ENCODE measurements at places on chromosomes 12 and 14.

DNA sequence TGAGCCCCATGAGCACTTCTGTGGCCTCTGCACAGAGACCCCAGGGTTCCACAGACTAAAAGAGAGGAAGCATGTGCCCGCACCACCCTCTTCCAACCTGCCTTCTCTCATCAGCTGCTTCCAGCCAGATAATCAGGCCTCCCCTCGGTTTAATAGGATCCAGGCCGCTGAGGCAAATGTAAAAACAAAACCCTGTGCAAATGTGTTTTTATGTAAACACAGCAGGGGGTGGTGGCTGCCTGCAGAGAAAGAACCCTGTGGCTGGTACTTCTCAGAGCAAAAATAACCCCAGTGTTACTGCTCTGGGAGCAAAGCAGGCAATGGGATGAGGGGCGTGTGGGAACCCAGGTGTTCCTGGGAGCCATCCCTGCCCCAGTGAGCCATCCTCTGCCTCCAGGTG is 46.2 kb downstream of the WSCD2 start:
- DNase-seq: peak; percentile 61

DNA sequence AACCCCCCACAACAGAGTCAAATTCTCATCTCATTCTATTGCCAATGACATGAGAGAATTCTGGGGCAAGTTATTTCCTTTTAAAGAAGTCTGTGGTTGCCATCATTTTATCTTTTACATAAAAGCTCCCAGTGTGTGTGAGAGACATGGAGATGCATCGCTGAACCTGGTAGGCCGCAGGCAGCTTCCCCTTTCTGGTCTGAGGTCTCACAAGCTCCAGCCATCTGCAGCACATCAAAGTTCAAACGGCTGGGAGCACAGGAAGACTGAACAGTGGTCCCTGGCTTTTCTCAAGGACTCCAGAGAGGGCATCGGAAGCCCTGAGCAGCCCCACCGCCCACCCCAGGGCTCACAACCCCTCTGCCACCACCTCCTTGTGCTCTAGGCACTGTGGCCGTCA is 141.7 kb downstream of the RIMBP2 start:
- no peak for DNase-seq

- DNase-seq: no peak
These were observed 2.9 kb upstream of the NYNRIN start for GRCh38 chr14:24395609-24396582.

- DNase-seq: no peak
These were observed 172.9 kb upstream of the CDKN3 start for GRCh38 chr14:54223831-54224402.

- DNase-seq: no peak
These were observed 124.9 kb upstream of the ATXN7L3B start for GRCh38 chr12:74412606-74413230.

DNA sequence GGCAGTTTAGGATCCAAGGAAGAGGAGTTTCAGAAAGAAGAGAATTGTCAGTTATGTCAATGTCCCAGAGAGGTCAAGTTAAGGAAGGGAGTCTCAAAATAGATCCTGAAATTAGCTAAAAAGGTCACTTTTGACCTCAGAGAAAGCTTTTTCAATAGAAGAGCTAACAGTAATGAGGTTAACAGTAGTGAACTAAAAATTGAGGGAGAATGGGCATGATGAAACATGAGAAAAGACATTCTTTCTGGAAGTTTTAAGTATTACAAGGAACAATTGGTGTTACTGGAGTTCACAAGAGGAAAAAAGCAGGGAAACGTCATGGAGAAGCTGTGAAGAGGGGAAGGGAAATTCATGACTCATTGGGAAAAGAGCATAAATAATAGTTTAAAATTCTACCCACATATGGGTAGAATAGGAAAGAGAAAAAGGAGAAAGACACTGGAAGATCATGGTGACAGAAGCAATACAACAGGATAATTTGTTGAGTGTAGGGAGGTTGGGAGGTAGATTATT is 381.2 kb upstream of the FAR2 start:
- no peak for DNase-seq

DNA sequence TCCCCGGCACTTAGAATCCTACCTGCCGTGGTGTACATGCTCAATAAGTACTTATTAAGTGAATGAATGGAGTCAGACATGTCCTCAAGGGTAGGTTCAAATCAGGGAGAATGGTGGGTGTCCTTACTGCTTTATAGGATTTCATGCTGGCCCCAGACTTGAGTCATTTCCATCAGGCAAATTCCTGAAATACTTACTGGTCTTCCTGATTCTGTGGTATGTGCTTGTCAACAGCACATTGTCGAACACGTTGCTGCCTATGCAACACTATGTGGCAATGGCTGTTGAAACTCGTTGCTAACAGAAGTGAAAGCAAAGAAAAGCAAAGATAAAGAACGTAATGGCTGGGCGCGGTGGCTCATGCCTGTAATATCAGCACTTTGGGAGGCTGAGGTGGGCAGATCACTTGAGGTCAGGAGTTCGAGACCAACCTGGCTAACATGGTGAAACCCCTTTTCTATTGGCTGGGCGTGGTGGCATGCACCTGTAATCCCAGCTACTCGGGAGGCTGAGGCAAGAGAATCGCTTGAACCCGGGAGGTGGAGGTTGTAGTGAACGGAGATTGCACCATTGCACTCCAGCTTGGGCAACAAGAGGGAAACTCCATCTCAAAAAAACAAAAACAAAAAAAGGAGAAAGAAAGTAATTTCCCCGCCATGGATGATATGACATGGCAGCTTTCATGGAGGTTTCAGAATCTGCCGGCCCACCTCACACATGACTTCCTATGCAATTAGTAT is 214.9 kb downstream of the ZFP36L1 start:
- no peak for DNase-seq

DNA sequence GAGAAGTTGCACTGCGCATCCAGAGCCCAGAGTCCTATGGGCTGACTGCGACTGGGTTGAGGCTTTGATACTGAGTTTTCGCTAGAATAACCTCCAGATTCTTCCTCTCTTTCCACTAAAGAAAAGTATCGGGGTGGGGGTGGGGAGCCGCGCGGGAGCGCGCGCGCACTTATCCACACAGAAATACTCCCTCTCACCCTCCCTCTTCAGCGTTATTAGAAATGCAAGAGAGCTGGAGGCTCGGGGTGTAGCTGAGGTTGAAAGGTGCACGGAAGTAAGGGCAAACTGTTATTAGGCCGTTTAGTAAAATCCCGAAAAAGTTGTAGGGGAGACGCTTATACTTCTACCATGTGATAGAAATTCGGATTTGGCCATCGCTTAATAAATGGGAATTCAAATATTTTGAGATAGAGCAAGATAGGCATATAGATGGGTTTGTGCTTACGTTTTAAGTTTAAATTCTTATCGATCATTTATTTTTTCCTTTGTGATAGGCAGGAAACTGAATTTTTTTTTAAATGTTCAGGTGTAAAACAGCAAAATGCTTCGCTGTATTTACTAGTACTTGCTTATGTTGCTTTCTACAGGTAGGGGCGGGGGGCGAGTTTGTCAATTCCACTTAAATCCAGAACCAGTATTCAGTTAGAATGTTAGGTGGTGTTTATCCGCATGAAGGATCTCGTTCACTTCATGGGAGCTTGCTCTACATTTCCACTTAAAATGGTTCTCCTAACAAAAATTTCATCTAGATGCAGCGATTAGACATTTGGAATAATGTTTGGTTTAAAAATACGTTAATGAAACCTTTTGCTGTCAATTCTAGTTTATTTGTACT is 1.1 kb downstream of the ARHGAP5 start:
- peak; percentile 27 for DNase-seq

DNA sequence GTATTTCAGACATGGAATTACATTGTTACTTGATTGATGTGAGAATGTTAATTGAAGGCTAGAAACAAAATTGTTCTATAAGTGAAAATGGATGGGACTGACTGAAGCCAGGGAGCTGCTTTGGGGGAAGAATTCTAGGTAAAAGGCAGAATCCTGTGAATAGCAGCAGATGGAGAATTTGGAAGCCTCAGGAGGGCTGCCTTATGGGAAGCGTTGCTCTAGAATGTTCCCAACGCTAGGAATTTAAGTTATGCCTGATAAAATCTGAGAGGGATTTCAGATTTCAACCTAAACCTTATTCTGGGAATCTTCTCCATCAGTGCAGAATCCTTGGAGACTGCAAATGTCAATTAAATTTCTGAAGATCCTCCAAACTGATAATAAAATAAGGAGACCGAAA is 858.2 kb upstream of the FLRT2 start:
- no peak for DNase-seq

DNA sequence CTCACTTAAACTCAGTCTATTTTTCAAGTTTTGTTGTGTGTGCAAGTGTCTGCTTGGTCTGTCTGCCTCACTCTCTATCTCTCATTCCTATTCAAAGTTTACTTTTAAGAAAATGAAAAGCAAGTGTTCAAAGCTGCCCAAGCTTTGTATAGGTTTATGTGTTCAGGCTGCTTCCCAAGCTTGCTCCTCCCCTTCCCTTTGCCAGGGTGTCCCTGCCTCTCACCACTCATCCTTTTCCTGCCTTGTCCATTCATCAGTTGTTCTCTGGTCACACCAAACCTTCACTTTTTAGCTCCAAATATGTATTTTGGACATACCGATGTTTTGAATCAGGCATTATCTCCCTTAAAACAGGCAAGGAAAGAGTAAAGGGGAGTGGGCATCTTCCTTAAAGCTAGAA is 41.3 kb downstream of the STK38L start:
- DNase-seq: peak; percentile 10

DNA sequence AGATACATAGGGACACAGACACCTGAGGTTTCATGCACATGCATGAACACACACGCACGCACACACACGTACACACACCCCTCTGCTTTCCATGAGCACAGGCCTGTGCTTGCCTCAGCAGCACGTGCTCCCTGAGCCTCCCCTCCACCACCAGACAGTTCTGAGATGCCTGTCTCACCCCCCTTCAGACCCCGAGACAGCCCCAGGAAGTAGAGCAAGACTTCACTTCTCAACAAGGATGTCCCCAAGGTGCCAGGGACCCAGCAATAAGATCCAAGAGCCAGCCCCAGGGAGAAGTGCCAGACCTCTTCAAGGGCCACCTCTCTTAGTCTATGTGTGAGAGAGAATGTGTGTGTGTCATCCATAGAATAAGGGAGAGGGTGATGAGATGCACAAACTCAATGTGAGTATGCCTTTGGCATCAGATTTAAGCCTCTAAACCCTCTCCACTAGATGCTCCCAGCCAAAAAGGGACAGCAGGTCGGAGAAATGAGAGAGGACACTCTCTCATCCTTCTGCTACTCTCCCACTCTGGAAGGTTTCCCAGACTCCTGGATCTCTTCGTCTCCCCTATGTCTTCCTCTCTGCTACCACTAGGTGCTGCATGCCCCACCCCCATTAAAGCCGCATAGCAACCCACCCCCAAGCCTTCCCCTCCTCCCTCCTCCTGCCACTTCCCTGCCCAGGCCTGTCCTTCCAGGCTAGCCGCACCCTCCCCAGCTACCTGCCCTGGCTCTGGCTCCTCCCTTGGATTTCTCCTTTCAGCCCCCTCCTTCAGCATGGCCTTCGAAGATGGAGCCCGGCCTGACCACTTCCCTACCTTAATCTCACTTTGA is 7.7 kb downstream of the RARG start:
- peak; percentile 70 for DNase-seq

- no peak for DNase-seq
These were observed 100.9 kb upstream of the CPNE8 start for GRCh38 chr12:39006286-39006685.

- no peak for DNase-seq
These were observed 8.0 kb downstream of the RBMS2 start for GRCh38 chr12:56529656-56530055.

DNA sequence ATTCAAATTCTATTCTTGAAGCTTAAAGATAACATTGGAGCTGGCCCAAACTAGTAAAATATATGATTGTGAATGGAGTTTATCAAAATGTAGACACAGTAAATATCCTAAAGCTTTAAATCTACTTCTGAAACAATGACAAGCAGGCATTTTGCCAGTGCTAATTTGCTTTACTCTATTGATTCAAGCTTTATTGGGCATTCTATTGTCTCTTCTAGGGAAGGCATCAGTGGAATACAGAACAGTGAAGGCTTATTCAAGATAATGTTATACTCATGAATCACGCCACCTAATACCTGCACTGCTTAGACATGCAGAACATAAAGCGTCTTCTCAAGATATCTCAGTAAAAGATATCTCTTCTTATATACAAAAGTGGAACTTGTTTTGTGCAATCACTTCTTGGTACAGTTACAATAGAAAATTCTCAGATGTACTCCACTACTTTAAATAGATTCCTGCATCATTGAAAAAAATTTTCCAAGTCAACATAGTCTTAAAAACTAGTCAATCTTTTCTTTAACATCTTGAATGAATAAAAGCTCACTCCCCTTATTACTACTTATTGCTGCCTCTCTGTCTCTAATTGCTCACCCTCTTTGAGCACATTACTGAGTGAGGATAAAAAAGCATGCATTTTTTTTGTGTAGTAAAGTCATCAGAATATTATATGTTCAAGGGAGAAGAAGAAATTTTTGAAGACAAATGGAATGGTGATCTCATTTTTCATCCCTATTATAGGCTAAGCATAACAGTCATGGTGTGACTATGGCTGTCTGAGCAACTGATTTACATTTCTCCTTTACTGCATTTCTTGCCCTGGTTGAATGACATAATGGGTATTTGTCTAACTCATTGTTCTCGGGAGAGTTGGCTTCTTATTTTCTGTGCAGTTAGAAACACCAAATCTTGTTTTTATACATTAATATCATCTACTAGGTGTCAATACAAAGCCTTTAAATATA is 98.0 kb upstream of the E2F7 start:
- DNase-seq: no peak

DNA sequence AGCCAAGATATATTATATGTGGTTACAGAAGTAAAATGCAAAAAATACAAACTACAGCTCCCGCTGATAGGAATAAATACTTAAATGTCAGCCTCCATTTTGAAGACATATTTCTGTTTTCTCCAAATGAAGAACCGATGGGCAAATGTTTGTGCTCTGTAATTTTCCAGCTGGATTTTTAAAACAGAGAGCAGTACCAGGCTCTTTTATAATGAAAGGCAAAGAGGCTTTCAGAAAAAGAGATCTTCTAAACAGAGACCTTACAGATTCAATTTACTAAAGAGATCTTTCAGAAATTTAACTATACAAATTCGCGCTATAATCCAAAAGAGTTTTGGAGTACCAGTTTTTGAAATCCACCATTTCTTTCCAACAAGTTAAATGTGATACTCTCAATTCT is 19.9 kb downstream of the MAP4K5 start:
- no peak for DNase-seq

DNA sequence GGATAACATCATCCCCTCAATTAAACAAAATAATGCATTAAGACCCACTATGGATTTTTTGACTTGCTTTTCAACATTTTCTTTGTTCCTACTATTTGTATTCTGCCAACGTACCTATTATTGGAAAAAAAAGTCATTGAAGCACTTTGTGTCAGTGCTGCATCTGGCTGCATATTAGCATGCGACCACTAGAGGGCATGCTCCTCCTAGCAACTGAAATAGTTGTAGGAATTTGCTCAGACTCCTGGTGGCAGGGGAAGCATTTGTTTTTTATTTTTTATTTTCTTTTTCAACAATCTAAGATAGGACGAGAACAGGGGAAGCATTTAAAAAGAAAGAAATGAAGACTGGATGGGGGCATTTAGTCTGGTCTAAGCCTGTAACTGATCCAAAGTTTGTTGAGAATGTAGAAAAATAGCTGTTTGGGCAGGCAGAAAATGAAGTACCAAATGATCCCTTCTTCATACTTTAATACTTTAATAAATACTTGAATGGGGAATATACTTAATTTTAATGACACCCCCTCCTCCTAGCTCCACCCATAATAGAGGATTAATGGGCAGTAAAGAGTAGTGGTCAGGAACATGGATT is 14.5 kb upstream of the CLEC4A start:
- peak; percentile 84 for DNase-seq

GRCh38 chr12:62689042-62689839 is 222.6 kb downstream of the MON2 start:
- DNase-seq: no peak
